Activated B cell treated with CpG ODN at 0.5 μM for 24 hours (primary cell): ENCODE measurements at places on chromosomes 3 and 15. TPM values are rescaled to one million over a fixed set of nuclear protein-coding genes. Genes with fewer than 3 reads are reported as not detected.

CPLX3 gene
- total RNA-seq: 0.20 and 0.22 TPM in 2 replicates

CYP1A1 gene
- total RNA-seq: 0.49 and 1.3 TPM in 2 replicates

VIPR1 gene
- total RNA-seq: 3.2 and 3.6 TPM in 2 replicates

ALDH1L1 gene
- not detected in 2 replicates for total RNA-seq

COL6A5 gene
- total RNA-seq: not detected in 2 replicates

IGF1R gene
- 5.9 and 6.7 TPM in 2 replicates for total RNA-seq

PLS1 gene
- 0.66 and 0.91 TPM in 2 replicates for total RNA-seq

TUSC7 gene
- total RNA-seq: not detected in 2 replicates
